Neuronal stem cell (in vitro differentiated cells): ENCODE measurements at places on chromosomes 1 and 21.

GRCh38 chr1:44596511-44596910 lies 77.8 kb downstream of the TMEM53 start:
- DNase-seq, result no peak

GRCh38 chr1:6208723-6209660 lies 3.1 kb downstream of the RNF207 start:
- DNase-seq, result peak; percentile 37

DNA sequence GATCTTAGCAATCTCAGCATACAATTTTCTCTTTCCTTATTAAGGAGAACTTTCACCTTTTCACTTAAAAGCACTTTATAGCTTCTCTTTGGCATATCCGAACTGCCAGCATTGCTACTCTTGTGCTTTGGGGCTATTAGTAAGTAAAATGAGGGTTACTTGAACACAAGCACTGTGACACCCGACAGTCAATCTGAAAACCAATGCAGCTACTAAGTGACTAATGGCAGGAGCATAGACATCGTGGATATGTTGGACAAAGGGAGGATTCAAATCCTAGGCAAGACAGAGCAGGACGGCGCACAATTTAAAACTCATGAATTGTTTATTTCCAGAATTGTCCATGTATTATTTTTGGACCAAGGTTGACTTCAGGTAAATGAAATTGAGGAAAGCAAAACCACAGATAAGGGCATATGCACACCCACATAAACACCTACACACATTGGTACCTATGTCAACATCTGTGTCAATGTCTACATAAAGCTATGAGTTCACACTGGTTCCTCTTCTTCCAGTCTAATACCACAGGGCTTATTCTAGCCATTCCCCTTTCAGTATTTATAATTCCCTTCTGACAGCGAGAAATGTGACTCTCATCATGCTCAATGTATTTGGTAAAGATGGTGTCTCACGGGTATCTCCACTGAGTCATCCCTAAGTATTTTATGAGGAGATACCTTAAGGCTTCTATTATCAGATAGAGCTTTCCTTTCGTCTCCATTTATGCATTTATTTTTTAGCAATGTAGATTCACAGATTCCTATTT lies 75.3 kb upstream of the RALGPS2 start:
- DNase-seq, result no peak

DNA sequence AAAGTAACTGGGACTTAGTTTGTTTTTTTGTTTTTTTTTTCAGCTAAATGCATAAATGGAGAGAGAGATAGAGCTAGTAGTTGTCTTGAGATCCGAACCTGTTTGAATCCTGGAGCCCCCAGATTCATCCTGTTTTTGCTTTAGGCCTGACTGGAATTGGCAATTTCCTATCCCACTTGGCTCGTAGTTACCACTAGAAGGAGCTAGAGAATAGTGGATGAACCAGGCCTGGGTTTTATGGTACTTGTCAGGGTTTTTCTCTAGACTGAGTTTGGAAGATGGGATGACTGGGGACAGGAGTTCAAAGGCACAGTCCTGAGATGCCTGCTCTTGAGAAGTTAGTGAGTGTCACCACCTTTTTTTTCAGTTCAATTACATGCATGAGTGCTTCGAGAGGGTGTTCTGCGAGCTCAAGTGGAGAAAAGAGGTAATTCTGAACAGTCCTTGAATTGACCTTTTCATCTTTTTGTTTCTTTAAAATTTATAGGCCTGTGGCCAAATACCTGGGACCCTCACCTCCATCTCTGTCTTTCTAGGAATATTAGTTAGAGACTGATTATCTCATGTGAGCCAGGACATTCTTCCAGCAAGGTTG lies 23.4 kb downstream of the CELF3 start:
- no peak for DNase-seq

GRCh38 chr1:81699234-81699633 lies 101.5 kb upstream of the ADGRL2 start:
- no peak for DNase-seq

DNA sequence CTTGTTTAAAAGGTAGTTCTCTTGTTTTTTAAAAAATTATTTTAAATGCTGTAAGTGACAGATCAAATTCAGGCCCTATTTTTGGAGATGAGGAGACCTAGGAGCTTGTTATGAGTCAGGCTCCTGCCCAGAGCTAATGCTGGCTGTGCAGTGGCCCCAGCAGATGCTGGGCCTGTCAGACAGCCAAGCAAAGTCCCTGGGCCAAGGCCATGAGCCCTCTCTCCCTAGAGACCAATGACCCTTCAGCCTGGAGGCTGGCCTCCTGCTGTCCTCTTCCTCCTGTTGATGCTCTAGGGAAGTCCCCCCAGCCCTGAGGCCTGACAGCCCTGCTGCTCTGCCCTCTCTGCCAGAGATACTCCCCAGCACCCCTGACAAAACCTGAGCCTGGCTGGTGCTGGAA lies 128.1 kb upstream of the CTTNBP2NL start:
- no peak for DNase-seq
